NCI-H2029 (cell line): ENCODE measurements at places on chromosomes 6 and 20.

DNA sequence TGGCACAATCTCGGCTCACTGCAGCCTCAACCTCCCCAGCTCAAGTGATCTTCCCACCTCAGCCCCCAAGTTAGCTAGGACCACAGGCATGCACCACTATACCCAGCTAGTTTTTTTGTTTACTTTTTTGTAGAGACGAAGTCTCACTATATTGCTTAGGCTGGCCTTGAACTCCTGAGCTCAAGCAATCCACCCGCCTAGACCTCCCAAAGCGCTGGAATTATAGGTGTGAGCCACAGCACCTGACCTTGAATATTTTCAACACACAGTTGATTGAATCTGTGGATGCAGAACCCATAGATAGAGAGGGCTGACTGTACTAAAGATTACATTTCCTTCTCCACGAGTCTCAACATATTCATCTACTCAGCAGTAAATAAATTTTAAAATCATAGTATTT lies 15.6 kb downstream of the CDK19 start:
- DNase-seq: no peak

- DNase-seq: no peak
Observed at GRCh38 chr6:110618591-110619267, 142.3 kb upstream of the SLC22A16 start.

GRCh38 chr6:52399511-52400312 lies 20.4 kb upstream of the EFHC1 start:
- peak; percentile 12 for DNase-seq

- no peak for DNase-seq
Observed at GRCh38 chr20:59600472-59600871, 3.9 kb upstream of the PHACTR3 start.
